ENCODE measurements at places on chromosomes 3 and 15.

DNA sequence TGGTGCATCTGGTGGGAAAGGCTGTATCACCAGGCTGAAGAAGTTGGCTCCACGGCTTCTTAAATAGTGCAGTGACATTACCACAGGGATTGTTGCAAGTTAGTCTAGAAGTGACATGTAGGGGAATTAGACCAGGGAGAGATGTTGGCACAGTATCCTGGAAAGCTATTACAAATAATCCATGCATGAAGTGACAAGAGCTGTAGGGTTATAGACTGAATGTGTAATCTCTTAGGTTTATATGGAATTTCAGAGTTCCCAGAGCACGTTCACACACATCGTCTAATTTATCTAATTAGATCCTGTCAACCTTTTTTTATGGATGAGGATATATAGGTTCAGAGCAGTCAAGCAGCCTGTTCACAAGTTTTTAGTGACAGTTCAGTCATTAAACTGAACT is 37.3 kb upstream of the APH1B start:
- DNase-seq = no peak

- no peak for DNase-seq
Observed at GRCh38 chr3:153552887-153553604, 391.0 kb downstream of the RAP2B start.

DNA sequence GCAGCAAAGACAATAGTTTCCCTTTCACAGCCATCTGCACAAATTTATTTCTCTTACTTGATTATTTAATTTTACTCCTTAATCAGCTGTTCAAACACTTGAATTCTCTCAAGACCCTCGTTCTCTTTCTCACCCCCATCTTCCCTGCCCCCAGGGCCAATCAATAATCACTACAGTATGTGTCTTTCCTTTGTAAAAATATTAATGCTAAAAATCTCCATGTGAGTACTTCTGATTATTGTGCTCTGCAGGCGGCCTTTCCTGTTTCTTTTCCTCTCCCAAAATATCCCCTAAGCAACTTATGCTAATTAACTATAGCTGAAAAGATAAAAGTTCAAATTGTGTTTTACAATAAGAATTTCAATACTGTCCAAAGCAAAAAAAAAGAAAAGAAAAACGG is 617.0 kb upstream of the CBLB start:
- no peak for DNase-seq

DNA sequence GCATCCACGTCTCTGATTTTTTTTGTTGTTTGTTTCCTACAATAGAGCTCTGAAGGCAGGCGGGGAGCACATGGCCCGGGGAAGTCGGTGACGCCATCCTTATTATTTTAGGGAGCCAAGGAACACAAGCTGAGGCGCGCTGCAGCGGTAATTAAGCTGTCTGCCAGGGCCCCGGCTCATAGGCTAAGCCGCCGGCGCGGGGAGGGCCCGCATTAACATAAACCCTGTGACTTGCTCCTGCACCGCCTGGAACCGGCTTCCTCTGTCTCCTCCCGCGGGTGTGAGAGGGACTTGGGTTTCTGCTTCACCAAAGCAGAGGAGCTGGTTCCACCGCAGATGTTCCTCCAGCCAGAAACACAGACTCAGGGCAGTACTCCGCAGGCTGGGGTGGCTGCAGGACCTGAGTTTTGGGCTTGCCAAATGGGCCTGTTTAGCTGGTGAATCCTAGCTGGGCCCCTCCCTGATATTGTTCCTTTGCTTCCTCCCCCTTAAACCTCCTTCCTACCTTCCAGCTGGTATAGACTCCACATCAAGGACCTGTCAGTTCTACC is 25.3 kb downstream of the ANP32A start:
- no peak for DNase-seq

GRCh38 chr3:62559831-62560445 is 186.6 kb upstream of the FEZF2 start:
- DNase-seq = no peak

DNA sequence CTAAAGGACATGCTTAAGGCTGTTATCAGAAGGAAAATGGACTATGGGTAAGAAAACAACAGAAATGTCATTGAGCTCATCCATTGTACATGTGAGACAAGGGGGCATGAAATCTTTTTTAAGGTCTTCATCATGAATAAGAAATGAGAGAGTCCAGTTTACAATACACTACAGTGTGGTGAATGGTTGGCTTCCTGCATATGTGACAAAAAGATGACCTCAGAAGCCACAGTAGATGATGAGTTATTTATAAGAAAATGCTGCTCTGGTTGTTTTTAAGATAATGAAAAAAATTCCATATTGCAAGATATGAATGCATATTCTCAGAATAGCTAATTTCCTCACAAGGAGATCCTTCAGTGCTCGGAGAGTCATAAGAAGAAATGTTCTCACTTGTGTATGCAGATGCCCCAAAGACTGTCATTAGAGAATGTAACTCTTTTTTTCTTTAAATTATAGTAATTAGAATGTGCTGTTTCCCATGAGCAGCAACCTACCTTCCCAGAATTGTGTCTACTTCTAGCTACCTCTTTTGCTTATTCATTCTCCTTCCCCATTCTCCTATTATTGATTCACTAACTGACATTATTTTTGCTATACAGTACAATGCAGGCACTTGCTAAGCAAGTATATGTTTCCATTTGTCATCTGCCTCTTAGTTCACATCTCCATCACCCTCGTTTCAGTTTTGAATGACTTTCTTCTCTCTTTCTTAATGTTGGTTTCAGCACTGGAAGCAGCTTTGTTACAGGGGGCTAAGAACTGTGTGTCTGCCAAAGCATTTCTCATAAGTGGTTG is 152.0 kb upstream of the PEX5L start:
- no peak for DNase-seq

GRCh38 chr15:93321881-93322282 is 232.9 kb upstream of the RGMA start:
- no peak for DNase-seq

DNA sequence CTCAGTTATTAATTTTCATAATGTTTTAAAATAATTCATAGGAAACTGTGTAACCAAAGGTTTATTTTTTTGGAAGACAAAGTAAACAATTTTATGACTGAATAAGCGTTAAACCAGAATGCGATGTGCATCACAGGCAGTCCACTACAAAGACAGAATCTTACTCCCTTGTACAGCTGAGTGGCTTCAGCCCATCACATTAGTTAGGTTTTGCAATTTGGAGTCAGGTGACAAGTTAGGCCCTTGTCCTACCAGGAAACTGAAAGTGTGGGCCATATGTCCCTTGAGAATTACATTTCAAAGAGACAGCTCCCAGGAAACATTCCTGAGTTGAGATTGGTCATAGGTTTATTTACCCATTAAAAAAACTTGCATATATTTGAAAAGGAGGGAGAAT is 156.3 kb downstream of the MEX3B start:
- DNase-seq = no peak

DNA sequence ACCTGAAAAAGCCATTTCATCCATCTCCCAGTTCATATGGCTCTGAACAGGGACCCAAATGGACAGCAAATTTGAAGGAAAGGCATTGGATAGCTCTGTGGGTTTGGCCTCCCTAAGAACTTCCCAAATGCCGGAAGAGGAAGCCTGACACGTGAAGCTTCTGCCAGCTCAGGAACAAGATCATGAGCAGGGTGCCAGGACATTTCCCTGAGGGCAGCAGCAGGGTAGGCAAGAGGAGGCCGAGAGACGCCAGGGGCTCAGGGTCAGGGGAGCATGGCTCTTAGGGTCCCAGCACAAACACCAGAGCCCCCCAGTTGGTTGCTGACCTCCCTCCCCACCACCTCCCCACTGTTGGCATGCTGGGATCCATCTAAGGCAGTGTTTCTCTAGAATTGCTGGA is 187.5 kb downstream of the MEGF11 start:
- no peak for DNase-seq

GRCh38 chr15:68061171-68061570 is 7.1 kb downstream of the PIAS1 start:
- no peak for DNase-seq

- no peak for DNase-seq
Observed at GRCh38 chr3:167198949-167199600, 181.0 kb downstream of the ZBBX start.

- no peak for DNase-seq
Observed at GRCh38 chr3:62882676-62883200, 7.5 kb upstream of the CADPS start.

GRCh38 chr15:76056931-76057330 is 2.9 kb upstream of the TMEM266 start:
- no peak for DNase-seq

- no peak for DNase-seq
Observed at GRCh38 chr3:134079111-134079547, 49.4 kb upstream of the SLCO2A1 start.

DNA sequence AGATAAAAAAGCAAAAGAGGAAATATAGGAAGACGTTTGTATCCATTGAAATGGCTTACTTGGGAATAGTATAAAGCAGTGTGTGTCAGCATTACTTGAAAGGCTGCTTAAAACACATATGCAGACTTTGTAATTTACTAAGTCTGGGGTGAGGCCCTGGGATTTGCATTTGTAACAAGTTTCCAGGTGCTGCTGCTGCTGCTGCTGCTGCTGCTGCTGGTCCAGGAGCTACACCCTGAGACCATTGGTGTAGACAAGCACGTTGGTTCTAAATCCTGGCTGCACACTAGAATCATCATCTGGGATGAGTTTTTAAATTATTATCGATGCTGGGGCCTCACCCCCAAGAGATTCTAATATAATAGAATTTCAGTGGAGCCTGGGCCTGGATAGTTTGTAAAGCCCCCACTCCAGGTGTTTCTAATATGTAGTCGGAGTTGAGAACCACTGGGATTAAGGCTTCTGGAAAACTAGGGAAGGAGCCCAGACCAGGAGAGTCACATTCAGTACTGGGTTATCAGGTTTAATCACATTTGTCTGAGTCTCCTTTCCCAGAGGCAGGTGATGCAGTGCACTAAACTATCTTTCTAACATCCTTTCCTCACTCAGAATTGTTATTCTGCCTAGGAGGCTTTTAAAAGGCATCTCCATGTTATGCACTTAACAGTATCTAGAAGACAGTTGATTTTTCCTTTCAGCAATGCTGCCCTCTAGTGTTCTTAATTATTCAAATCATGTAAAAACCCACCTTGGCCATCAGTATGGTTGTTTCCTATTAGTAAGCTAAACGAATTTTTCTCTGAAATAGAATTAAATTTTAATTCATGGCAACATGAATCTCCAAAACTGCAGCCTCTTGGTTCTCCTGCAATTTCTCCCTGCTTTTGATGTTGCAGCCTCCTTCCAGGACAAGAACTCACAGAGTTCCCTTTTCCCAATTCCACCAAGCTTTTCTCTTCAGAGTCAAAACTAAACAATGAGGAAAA is 45.4 kb downstream of the SSR3 start:
- no peak for DNase-seq

GRCh38 chr15:67241132-67241855 is 13.2 kb downstream of the AAGAB start:
- no peak for DNase-seq

GRCh38 chr3:120559242-120560061 is 36.7 kb upstream of the NDUFB4 start:
- DNase-seq = no peak

DNA sequence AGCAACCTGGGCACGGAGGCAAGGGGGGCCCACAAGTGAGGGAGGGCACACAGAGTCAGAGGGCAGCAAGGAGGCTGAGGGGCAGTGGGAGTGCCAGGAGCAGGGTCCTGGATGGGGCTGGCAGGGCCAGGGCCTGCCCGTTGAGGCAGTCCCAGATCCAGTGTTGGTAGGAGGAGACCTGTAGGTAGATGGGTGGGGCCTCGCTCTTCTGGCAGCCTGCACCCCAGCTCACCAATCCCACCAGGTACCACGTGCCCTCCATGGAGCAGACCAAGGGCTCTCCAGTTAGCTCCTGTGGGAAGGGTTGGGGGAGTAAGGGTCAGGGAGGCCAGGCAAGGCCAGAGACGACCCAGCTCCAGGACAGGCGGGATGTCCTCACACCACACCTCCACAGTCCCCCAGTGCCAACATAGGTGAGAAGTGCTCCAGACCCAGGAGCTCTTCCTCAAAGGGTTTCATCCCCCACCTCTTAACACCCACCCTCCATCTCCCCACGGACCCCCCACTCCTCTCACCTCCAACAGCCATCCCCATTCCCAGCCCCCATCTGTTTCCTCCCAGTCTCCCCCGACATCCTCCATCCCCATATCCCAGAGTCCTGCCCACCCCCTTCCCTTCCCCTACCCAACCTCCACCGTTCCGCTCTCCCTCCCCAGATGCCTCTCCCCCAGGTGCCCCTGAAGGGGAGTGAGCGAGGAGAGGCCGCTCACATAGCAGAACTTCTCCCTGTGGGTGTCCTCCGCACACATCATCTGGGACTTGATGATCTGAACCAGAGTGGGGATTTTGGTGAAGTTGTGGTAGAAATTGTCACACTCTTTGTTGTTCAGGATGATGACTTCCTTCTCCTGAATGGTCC is 5.2 kb downstream of the PRSS50 start:
- no peak for DNase-seq

DNA sequence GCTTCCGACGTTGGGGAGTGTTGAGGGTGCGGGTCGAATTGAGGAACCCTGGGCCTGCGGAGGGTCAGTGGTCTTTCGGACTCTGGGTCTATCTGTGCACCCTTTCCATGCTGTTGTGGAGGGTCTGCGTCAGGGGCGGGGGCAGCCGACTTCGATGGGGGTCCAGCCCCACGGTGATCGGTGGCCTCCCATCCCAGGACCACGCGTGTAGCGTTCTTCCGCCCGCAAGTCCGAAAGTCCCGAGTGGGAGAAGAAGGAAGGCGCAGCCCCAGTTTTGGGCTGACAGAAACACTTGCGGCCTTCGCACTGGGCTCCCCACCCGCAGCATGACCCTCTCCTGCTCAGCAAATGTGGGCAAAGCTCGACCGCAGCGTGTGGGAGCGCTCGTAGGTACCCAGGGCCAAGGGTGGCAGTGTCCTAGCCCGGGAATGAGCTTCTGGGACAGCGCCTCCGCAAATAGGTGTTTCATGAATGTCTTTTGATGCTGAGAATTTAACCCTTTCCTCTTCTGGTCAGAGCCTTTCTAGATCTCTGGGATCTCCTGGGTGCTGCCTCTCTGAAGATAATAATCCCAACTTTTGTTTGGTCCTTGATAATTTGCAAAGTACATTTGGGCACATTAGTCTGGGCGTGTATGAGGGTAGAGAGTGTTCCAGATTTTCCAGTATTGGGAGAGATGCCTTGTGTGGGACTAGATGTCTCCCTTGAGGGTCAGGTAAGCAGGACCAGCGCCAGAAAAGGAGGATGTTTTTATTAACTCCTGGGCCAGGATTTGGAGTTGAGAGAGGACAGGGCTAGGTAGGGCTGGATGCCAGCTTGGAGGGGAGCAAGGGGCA is 2.3 kb upstream of the DLL4 start:
- DNase-seq = no peak

- no peak for DNase-seq
Observed at GRCh38 chr15:62569460-62570404, 404.6 kb upstream of the C2CD4B start.

DNA sequence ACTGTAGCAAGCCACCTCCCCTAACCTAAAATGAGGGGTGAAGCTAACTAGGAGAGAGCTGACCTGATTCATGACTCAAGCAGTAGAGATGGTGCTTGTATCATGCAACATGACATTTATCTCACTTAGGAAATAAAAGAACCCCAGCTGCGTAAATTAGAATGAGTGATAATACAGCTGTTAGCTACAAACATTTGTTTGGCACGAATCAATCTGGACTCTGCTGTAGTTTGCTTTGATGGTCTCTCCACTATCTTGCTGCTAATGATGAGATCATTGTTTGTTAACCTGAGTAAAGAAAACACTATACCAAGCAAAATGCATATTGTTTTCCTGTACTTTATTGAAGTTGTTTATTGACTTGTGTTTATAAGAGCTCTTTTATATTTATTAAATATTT is 92.6 kb downstream of the ALDH1A2 start:
- no peak for DNase-seq
